ENCODE measurements at places on chromosomes 6 and 20.

DNA sequence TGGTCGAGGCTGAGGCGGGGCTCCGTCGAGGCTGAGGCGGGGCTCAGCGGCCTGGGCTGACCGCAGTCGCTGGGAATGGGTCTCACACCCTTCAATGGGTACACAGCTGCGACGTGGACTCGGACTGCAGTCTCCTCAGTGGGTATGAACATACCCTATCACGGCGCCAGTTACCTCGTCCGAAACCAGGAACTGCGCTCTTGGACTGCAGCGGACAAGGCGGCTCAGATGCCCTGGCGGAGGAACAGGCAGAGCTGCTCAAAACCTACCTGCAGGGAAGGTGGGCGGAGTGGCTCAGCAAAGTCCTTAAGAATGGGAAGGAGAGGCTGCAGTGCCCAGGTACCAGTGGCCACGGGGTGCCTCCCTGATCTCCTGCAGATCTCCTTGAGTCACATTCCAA, 14.2 kb downstream of the HLA-A start:
- DNase-seq, result no peak

GRCh38 chr6:24994812-24995211, 59.1 kb upstream of the RIPOR2 start:
- DNase-seq, result no peak

- DNase-seq, result no peak
Observed at GRCh38 chr20:10225439-10226060, 6.9 kb downstream of the SNAP25 start.

DNA sequence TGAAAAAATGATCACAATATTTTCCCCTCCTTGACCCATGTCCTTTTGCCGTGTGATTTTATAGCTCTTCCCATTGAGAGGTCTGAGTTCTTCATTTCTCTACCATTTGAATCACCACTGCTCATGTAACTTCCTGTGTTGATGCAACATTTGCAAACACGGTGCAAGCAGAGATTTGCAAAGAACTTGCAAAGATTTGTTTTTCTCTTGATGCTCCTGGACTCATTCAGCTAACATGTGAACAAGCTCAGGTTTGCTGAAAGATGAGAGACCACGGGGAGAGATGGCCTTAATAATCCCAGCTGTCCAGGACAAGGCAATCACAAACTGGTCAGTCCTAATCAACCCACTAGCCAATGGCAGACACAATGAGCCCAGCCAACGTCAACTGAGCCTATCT, 8.6 kb downstream of the VNN2 start:
- no peak for DNase-seq

DNA sequence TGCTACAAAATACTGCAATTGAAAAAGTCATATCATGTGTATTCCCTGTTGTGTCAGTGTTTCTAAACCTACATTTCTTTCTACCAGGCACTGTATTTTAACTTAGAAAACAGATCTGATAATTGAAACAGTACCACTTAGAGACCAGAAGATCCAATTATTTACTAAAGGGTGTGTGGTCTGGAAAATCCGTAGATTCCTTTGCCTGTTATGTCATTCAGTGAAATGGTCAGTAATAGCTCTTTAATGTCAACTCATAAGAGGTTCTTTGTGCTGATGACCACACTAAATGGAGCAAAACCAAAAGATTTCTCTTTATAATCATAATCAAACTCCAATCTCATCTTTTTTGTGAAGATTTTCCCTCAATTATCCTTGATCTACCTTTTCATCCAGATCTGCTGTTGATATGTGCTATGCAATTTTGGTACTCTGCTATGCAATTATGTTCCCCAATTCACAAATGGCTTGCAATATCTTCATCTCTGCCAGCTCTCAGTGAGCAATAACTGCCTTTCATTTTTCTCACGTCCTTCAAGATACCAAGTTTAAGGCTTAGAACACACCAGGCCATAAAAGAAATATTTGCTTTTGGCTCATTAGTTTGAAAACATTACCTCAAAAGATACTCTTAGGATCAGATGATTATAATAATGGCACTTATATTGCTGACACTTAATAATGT, 165.5 kb downstream of the MOXD1 start:
- DNase-seq, result no peak

GRCh38 chr6:125140808-125141207, 12.8 kb upstream of the TPD52L1 start:
- DNase-seq, result no peak

DNA sequence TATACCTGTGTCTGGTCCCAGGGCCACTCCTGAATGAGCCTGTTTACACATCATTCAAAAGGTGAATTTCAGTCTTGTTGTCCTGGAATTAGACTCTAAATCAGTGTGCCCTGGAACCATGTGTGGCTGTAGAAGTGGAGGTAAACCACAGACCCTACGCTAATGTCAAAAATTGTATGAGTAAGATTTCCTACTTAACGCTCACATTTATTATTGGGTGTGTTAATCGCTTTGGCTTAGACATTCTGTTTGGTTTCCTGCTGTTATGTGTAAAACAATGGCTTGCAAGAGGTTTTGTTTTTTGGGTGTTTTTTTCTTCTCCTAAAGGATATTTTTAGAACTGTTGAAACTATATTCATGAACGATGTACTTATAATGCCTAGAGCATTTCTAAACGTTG, 19.3 kb downstream of the PLCB1 start:
- DNase-seq, result no peak

GRCh38 chr6:168180548-168181011, 101.6 kb upstream of the FRMD1 start:
- no peak for DNase-seq

GRCh38 chr6:161150566-161150965, 123.3 kb downstream of the AGPAT4 start:
- no peak for DNase-seq

DNA sequence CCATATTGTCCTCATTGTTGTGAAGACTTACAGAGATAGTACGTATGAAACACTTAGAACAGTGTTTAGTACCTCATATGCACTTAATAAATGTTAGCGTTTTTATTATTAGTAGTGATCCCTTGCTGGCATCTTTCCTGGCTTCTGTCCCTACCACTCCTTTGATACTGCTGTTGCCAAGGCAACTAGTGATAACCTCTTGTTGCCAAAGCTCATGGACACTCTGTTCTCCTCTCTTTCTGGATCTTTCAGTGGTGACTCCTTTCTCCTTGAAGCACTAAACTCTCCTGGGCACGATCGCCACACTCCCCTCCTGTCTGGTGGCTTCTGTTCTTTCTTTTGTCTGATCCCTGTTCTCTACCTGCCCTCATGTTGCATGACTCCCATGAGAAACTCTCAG, 83.5 kb downstream of the FOXO3 start:
- DNase-seq, result no peak

GRCh38 chr6:89961481-89961880, 67.2 kb downstream of the GJA10 start:
- no peak for DNase-seq

DNA sequence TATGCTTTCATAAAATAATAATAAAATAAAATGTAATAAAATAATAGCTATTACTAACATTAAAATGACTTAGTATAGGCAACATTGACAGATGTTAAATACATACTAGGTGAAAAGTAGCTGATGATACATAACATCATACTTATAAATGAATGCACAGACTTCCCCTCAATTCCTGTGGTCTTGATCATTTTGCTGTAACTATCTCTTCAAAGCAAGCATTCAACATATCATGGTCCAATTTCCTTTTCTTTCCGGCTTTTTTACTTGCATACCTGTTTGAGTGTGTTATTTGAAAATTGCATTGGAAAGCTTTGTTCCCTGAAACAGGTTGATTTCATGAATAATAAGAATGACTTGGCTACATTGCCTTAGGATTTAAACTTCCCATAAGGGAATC, 309.3 kb downstream of the HDGFL1 start:
- no peak for DNase-seq

DNA sequence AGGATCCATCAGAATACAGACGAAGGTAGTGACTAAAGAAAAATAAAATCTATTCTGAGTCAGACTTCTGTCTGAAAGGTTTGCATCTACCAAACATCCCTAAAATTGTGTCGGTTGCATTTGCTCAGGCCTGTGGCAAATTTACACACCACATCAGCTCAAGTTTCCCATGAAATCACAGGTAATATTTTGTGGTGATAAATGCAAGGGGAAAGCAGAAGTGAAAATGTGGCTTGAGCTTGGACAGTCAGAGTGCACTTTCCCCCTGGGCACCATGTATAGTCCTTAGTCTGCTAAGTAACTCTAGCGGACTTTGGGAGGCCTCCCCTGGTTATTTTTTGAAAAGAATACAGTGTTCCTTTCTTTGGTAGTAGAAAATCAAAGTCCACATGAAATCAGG, 159.1 kb downstream of the PKHD1 start:
- DNase-seq, result no peak

DNA sequence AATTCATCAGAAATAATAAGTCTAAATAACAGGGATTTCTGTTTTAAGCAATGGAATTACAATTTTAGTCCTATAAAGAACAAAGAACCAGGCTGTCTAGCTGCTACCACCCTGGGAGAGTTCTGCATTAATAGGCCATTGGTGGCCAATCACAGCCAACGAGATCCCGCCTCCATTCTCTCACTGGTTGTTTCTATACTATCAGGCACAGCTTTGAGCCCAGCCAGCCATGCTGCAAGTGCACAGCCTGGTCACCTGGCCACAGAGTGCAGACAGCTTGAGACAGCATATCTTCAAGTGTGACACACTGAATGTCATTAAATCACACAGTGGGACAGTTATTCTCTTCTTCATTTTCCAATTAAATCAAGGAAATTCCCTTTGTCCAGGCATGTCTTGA, 16.1 kb upstream of the RAB22A start:
- DNase-seq, result no peak

DNA sequence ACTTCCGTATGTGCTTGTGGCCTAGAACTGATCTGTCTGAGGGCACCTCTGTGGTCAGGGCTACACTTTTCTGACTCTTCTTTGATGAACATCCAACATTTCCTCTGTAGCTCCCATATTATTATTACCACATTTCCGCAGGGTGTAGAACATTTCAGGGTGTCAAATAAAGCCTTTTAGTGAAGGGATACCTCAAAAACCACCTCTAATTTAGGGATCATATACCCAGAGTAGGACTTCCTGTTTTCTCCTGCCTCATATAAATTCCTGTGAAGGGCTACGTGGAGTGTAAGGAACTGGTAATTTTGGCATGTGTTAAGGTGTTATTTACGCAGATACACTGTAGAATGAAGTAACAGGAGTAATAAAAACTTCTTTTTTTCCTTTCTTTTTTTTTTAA, 5.5 kb upstream of the MUC22 start:
- no peak for DNase-seq

DNA sequence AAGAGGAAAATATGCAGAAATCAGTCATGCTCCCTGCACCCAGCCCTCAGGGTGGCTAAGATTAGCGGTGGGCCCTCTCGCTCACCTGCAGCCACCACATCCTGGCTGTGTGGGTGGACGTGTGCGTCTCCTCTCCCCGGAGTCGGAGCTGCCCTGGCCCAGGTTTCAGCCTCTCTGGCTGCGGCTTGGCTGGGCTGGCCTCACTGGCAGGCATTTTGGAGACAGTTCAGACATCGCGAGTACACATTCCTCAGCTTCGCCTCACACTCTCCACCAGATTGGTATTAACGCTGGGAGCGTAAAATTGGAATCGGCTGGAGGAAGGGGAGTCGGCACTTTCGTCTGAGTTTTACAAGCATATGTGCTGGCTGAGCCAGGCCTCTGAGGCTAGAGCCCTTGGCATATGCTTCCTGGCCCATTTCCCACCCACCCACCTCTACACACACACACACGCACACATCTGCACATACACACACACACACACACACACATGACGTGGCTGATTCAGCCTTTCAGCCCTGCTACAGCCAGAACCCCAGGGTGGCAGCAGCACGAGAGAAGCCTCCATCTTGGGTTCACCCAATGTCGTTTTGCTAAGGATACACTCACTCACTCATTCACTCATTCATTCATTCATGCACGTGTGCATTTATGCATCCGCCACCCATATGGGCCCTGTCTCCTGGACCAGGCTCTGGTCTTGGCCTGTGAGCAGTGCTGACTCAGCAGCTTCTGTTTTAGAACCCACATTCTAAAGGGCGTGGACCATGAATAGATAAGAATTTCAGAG, 42.9 kb downstream of the BCAS4 start:
- DNase-seq, result no peak

DNA sequence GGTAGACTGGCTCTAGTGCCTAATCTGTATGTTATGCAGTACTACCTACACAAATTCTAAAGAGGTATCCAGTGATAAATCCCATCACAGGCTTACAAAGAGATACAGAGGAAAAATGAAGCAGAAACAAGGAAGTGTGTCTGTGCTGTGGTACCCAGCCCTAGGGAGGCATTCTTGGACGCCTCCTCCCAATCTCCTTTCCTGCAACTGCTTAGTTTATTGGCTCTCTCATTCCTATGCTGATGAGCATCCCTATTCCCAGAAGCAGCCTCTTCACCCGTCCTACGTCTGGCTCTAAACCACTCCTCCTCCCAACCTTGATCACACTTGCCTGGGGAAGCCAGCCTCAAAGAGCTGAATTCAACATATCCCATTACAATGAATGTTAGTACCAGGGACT, 34.5 kb upstream of the TGM6 start:
- no peak for DNase-seq

DNA sequence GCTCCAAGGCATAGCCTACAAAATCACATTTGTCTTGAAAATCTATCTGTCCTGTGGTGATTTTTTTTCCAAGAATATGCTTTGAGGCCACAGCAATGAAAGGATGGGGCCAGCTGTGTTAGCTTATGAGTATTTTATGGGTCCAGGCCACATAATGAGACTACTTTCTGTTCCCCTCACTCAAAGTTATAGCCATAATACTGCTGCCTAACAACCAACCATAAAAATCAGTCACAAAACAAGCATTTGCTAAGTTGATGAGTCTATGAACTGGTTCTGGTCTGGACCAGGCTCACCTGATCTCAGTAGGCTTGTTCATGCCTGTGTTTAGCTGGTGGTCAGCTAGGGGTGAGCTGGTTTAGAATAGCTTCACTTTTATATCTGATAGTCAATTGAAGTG, 192.5 kb upstream of the PLCB4 start:
- DNase-seq, result no peak

DNA sequence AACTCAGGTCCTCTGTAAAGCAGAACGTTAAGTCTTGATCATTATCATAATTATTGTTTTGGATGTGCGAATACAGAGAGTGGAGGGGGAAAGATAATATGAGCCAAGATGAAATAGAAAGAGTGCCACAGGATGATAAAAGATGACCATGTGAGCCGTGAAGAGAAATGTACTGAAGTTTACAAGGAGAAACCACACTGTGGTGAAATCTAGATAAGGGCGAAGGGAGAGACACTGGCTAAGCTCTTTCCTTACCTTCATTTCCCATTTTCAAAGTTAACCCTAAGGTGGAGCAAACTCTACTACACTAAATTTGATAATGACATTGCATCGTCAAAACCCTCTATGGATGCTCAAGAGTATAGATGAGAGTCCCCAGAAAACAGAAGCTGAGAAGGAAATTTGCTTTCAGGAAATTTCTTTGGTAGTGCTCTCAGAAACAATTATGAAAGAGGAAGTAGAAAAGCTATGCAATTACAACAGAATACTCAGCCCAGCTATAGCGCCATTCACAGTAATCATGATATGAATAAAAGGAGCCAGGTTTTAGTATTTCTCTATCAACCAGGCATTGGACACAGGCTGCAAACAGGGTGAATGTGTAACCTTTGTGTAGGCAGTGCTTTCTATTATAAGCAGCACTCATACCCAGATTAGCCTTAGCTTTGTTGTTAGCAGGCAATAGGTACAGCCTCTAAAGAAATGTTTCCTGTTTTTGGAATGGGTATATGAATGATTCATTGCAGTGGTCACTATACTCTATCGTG, 1080.7 kb downstream of the GRIK2 start:
- no peak for DNase-seq
